GM23248 (cell line): ENCODE measurements at places on chromosomes 6 and 20. TPM values are rescaled to one million over a fixed set of nuclear protein-coding genes. Genes with fewer than 3 reads are reported as not detected.

The DOK5 gene
- total RNA-seq = 10.8 and 11.8 TPM in 2 replicates

The TENT5A gene
- 48.6 and 50.5 TPM in 2 replicates for total RNA-seq

The SLC16A10 gene
- total RNA-seq = not detected in 2 replicates

The RAB44 gene
- not detected in 2 replicates for total RNA-seq

- DNase-seq = no peak
These were observed 34.9 kb downstream of the OSTM1 start for GRCh38 chr6:108039681-108040080.

DNA sequence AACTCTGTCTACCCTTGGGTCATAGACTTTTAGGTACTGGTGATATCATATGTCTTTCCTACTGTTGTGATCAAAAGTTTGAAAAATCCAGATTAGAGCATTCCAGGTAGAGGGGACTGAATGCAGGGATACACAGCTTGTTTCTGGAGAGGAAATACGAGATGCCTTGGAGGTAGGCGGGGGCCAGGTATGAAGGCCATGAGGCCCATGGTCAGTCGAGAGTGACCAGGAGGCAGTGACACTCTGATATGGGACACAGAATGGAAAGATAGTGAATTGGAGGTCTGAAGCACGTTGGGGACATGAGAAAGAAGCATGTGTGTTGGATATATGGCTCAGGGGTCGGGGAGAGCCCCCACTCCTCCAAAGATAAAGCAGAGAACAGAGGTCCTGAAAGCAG lies 16.1 kb upstream of the SRSF3 start:
- no peak for DNase-seq

DNA sequence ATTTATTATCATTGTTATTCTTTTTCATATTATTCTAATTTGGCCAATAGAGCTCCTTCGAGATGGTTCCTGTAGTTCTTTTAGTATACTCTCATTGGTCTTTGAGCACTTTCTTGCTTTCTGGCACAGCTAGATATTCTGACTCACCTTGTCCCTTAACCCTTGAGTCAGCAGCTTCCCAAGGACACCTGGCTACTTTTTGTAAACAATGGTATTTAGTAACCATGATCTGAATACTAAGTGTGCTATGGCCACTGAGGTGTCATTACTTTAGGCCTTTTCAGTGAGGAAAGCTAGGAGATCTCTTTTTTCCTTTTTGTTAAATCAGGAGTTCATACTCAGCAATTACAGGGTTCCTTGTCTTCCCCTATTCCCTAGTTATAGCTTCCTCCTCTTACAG lies 126.5 kb upstream of the CITED2 start:
- DNase-seq = no peak

- no peak for DNase-seq
These were observed 197.5 kb upstream of the SULF2 start for GRCh38 chr20:47982574-47983360.
